ENCODE measurements at places on chromosomes 11 and 22.

DNA sequence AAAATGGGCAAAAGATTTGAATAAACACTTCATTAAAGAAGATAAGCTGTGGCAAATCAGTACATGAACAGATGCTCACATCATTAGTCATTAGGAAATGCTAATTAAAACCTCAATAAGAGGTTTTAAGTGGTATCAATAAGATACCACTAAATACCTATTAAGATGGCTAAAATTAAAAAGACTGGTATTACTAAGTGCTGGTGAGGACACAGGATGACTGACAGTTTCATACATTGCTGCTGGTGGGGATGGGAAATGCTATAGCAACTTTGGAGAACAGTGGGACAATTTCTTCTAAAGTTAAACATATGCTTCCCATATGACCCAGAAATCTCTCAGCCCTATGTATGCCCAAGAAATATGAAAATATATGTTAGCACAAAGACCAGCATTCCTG, 69.2 kb downstream of the COMMD9 start:
- no peak for DNase-seq

- no peak for DNase-seq
Observed at GRCh38 chr11:44179173-44179572, 83.7 kb downstream of the EXT2 start.

DNA sequence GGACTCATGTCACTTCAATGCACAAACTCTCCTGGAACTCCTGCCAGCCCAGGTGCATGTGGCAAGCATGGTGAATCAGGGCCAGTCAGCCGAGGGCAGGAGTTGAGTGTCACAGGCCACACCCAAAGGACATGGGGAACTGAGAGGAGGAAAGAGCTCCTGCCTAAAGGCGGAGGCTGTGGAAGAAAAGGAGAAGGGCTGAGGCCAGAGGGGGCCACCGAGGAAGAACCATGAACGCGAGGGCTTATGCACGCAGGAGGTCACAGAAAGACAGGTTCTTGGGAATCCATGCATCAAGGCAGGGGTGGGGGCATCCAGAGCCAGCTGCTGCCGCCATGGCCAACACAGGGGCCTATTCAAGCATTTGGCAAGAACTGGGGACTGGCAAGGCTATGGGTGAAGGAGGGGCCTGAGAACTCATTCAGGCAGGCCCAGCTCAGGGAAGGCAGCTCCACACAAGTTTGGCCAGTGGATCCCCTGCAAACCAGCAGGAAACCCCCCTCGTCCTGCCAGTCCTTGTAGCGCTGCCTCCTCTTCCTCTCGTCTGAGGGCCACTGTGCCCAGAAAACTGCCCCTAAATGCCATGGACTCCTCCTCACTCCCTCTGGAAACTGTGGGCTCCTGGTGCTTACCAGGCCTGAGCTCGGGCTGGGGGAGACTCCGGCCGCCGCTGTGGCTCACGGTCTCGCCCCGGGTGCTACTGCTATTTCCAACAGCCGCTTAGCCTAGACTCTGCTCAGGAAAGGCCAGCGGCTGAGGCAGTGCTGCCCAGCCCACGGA, 15.4 kb downstream of the PPM1F start:
- no peak for DNase-seq

GRCh38 chr11:69383372-69384250, 89.7 kb downstream of the MYEOV start:
- no peak for DNase-seq

DNA sequence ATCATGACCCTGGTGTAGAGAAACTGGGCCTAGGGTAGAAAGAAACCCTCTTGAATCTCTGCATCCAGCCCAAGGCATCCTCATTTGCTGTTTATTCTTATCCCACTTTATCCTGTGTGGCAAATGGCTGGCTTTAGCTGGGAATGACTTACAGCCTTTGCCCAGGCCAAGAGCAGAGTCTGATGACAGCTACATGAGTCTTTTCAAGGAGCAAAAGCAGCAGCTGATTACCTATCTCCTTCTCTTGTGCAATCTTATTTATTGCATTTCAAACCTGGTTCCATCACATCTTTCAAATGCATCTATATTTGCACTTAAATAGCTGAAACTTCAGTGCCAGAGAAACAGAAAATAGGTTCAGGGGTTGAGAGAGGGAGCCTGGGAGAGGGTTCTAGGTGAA, 26.1 kb downstream of the SYT13 start:
- no peak for DNase-seq

GRCh38 chr11:37450613-37451012, 852.6 kb upstream of the RAG2 start:
- DNase-seq = peak; percentile 15

- no peak for DNase-seq
Observed at GRCh38 chr11:130721736-130722135, 194.5 kb downstream of the SNX19 start.

- DNase-seq = no peak
Observed at GRCh38 chr11:130813196-130813595, 103.1 kb downstream of the SNX19 start.

GRCh38 chr11:110409174-110409573, 20.6 kb upstream of the FDX1 start:
- no peak for DNase-seq

DNA sequence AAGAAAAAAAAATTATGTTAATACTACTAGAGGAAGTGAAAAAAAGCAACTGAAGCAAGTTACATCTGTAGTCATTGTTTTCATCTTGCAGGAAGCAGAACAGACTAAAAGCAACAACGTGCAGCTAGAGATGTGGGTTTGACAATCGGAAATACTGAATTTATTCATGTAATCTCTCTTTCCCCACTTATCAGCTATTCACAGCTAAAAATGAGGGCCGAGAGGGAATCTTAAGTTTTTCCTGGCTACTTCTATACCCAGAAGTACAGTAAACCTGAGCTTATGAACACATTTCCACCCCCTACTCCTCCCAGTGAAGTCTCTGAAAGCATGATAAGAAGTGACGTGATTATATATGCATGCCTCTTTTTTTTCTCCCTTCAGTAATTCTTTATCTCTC, 116.5 kb downstream of the SPON1 start:
- DNase-seq = no peak

GRCh38 chr11:126451211-126451802, 95.8 kb downstream of the ST3GAL4 start:
- no peak for DNase-seq

DNA sequence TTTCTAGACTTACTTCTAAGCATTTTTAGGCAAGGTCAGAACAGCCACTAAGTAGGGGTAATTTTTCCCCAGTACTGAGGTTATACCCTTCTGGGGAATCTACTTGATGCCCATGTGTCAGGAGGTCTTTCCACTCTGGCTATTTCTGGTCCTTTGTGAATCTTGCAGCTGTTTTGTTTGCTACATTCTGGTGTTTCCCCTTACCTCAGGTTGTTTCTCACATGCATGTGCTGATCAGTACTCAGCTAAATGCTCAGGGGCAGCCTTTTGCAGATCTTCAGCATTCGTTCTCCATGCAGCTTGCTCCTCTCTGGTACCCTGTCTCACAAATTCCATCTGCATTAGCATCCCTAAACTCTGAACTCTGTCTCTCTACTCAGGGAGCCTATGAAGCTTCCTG, 303.6 kb downstream of the SOX6 start:
- no peak for DNase-seq

GRCh38 chr22:22558071-22558971, 744 bp downstream of the PRAME start:
- no peak for DNase-seq

- no peak for DNase-seq
Observed at GRCh38 chr11:72968390-72968789, 154.2 kb downstream of the ATG16L2 start.

- peak; percentile 76 for DNase-seq
Observed at GRCh38 chr11:117828611-117829368, 4.2 kb upstream of the FXYD2 start.

GRCh38 chr11:86115542-86116385, 46.9 kb upstream of the PICALM start:
- DNase-seq = no peak

DNA sequence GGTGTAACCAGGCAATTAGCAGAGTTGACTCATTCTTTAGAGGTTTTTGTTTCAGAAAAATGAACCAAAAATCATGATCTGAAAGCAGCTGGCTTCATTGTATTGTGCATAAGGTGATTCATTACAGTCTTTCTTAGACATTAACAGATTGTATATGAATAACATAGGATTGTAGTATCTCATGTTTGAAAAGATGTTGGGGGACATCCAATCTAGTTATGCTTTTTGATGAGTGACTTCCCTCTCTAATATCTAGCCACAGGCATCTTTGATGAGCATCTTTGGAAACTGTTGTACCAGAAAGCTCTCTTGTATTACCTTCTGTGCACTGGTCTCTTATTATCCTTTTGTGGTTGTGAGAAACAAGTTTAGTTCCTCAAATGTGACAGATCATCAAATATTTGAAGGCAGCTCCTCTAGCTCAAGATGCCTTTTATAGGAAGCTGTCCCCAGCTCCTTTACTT, 8.3 kb downstream of the GRK3 start:
- DNase-seq = peak; percentile 37

DNA sequence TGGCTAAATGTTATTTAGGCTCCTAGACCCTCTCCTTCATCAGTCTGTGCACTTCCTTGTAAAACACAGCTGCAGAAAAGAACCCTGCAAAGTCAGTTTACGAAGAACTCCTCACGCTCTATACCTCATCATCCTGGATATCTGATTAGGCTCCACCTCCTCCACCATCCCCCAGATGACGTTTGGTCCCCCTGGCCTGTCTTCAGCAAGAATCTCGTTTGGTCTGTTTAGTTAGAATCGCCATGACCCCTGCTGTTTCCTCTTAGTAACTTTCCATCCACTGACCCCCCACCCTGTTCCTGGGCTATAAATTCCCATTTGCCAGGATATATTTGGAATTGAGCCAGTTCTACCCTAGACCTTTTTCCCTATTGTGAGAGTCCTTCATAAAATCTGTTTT, 214.1 kb downstream of the OPCML start:
- no peak for DNase-seq

- no peak for DNase-seq
Observed at GRCh38 chr11:62566247-62566646, 7.4 kb downstream of the EEF1G start.

- no peak for DNase-seq
Observed at GRCh38 chr11:13440100-13440855, 22.7 kb downstream of the BTBD10 start.

GRCh38 chr11:42025121-42025803, 565.8 kb upstream of the LRRC4C start:
- DNase-seq = no peak

GRCh38 chr22:32692371-32692770, 109.1 kb upstream of the TIMP3 start:
- DNase-seq = no peak

- no peak for DNase-seq
Observed at GRCh38 chr22:42773167-42773566, 52.5 kb upstream of the A4GALT start.

GRCh38 chr11:15927196-15927863, 429.0 kb downstream of the SOX6 start:
- no peak for DNase-seq

- no peak for DNase-seq
Observed at GRCh38 chr11:31424652-31425051, 55.0 kb downstream of the DNAJC24 start.

DNA sequence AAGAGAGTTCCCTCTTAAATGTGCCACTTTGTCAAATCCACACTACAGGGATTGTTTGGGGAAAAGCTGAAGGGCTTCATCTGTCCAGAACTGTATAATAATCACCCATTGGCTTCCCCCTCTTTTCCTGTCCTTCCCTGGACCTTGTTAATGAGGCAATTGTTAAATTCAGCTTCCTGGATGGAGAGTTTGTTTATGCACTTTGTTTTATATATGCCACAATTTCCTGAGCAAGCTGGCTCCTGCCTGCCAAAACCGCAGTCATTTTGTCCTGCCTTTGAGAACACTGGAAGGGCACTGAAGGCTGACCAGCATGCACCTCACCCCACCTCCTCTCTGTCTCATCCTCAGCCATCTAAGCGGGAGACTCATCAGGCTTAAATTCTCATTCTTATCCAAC, 86.2 kb downstream of the MSANTD4 start:
- DNase-seq = no peak

DNA sequence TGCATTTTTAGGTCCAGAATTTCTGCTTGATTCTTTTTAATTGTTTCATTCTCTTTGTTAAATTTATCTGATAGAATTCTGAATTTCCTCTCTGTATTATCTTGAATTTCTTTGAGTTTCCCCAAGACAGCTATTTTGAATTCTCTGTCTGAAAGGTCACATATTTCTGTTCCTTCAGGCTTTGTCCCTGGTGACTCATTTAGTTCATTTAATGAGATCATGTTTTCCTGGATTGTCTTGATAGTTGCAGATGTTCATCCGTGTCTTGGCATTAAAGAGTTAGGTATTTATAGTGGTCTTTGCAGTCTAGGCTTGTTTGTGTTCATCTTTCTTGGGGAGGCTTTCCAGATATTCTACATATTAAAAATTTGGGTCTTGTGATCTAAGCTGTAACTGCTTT, 694.8 kb upstream of the CCDC179 start:
- no peak for DNase-seq

- no peak for DNase-seq
Observed at GRCh38 chr22:40547729-40548143, 88.8 kb downstream of the MRTFA start.
